Right ventricle myocardium inferior (tissue), 1 donor: ENCODE measurements at places on chromosomes 12 and 14. TPM values are rescaled to one million over a fixed set of nuclear protein-coding genes. Genes with fewer than 3 reads are reported as not detected.

DNA sequence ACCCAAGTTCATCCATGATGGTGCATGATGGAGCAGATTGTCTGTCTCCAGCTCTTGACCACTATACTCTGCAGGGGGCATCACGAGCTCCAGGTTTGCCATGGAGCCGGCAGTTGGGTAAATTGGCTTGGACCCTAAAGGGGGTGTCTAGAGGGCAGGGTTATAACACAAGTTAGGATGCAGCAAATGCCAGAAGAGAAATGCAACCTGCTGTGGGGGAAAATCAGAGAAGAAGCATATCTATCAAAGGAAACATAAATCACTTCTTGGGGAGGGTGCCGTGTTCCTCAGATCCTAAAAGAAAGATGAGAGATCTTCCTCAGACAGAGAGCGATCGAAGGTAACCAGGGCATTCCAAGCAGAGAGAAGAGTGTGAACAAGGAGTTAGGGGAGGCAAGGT lies 334.9 kb downstream of the C12orf75 start:
- no peak for DNase-seq

Gene MEG3
- 34.8 TPM for total RNA-seq

DNA sequence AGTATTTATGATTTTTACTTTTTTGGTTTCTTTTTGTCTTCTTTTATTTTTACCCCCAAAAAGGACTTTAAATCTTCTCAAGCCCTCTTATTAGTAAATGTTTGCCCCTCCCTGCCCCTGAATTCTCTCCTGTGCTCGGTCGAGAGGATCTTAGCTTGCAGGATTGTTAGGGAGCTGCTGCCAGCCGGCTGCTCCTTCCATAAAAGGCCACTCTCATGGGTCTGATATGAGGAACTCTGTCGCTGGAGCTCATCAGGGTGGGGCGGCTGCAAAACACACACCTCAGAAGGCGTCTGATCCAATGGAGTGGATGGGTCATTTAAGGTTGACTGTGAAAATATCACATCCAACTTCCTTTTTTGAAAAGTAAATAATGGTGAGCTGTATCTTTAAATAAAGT lies 8.5 kb downstream of the LTBR start:
- DNase-seq: no peak

DNA sequence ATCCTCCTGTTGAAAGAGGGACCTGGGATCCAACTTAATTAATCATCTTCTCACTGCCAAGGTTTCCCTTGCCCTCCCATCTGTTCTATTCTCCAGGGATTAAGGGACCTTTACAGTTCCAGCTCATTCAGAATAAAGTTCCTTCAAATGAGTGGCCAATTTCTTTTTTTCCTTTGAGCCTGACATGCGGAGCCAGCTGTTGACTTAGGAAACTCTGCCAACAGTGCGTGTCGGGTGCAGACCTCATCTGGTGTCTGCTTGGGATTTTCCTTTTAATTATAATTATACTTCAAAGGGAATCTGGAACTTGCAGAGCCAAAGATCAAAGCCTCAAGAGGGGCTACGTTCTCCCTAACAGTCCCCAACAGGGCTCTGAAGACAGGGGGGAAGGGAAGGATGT lies 64.8 kb downstream of the CCDC60 start:
- no peak for DNase-seq

GRCh38 chr14:51398898-51399297 lies 158.9 kb downstream of the TMX1 start:
- no peak for DNase-seq

GRCh38 chr12:77102123-77102522 lies 36.8 kb upstream of the E2F7 start:
- no peak for DNase-seq

DNA sequence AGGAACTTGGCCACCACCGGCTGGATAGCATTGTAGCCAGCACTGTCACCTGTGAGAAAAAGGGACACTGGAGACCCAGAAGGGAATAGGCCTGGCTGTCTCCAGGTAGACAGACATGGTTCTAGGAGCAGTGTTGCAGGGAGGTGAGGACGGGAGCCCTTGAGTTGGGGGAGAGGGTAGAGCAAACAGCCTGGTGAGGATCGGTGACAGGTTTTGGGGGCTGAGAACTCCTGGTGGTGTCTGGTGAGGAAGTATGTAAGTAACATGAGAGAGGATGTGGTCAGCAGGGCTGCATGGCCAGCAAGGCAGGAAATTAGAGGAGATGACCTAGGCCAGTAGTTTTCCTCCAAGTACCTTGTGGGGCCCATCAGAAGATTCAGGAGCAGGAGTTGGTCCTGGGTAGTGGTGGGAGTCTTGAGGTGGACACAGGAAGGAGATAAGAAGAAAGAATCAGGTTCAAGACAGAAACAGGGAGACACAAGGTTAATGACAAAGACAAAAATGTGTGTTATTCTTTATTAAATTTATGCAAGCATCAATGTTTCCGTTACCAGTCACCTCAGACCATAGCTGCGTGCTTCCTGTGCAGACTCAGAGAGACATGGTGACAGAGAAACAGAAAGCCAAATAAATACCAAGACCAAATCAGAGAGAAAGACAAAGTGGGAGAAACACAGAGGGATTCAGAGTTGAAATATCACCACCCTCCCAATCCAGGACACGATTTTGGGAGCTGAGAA lies at the start of gene ARHGAP9:
TSS of gene ARHGAP9 (minus strand) at position 491 of the 740 bp plus-strand sequence. CDS start at position 31, 460 bp downstream.
- DNase-seq: no peak

Gene KCNH3
- 0.27 TPM for total RNA-seq

DNA sequence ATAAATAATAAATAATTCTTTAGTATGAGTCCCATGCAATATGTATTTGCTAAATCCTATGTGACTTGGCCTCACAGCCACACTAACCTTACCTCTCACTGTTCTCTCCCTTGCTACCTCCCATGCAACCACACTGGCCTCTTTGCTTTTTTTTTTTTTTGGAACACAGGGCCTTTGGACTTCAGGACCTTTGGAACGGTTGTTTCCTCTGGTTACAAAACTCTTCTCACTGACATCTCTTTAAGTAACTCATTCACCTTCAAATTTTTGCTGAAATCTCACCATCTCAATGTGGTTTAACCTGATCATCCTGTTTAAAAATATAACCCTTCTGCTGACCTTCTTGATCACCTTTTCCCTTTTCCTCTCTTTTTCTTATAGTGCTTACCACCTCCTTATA lies 194.0 kb downstream of the SSPN start:
- no peak for DNase-seq

DNA sequence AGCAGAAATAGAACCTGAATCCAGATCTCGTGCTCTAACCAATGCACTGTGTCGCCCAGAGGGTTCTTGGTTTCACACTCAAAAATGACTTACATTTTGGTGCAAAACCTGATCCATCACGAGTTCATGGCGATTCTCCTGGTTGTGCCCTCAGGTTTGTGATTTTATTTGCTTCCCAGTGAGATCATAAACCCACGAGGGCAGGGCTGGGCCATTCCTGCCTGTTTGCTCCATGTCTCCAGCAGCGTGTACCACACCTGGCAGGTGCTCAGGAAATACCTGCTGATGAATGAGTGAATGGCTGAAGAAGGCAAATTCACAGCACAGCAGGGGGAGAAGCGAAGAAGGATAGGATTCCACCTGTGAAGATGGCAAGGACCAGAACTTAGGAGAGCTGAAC lies 9.4 kb downstream of the ACACB start:
- DNase-seq: no peak

DNA sequence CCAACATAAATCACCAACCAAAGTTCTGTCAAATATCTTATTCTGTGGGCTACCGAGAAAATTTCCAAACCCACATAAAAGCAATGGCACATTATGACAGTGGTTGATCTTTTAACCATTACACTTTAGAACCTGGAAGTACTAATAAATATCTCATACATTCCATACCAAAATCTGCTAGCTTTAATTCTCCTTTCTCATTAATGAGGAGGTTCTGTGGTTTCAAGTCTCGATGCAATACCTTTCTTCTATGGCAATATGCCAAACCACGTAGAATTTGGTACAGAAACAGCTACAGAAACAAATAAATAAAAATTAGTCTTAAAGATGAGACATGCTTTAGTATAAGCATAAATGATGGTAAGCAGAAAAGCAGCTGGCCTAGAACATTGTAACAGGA lies 100.7 kb downstream of the ELK3 start:
- DNase-seq: no peak

DNA sequence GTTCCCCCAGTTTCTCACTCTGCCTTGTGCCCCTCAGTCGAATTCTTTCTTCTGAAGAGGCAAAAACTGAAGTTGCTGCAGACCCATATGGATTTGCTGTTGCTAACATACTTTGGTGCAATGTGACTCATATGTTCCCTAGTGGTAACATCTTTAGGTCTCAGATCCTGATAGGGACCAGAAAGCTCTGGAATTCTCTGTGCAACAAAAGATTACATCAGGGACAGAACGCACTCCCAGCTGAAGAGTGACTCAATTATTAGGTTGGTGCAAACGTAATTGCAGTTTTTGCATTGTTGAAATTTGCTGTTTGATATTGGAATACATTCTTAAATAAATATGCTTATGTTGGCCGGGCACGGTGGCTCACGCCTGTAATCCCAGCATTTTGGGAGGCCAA lies 8.2 kb upstream of the DHRS2 start:
- DNase-seq: no peak

GRCh38 chr12:14326699-14327098 lies 38.8 kb upstream of the ATF7IP start:
- no peak for DNase-seq

GRCh38 chr12:88267630-88268029 lies 125.5 kb downstream of the TMTC3 start:
- DNase-seq: no peak

DNA sequence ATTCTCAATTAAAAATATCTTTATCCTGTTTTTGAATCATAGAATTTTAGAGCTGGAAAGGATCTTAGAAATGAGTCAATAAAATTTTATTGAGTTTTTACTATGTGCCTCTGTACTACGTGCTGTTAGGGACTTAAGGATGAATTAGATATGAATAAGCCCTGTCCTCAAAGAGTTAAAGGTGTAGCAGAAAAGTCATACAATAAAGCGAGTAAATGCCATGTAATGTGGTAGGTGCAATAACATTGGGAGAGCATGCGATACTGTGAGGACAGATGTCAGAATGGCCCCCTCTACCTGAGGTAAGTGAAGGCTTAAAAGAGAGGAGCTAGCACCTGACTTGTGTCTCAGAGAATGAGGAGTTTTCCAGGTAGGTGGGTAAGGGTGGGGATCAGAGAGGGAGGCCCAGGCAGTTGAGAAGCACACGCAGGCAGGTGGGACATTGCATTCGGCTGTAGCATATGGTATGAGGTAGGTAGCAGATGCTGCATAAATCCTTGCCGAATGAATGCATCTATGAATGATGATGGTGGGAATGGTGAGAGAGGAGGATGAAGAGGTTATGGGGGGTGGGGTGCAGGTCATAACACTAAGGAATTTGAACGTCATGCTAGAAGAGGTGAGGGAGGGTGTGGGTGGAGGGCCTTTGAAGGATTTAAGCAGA lies 35.4 kb upstream of the ATP23 start:
- DNase-seq: no peak

Gene VRTN
- not detected for total RNA-seq

DNA sequence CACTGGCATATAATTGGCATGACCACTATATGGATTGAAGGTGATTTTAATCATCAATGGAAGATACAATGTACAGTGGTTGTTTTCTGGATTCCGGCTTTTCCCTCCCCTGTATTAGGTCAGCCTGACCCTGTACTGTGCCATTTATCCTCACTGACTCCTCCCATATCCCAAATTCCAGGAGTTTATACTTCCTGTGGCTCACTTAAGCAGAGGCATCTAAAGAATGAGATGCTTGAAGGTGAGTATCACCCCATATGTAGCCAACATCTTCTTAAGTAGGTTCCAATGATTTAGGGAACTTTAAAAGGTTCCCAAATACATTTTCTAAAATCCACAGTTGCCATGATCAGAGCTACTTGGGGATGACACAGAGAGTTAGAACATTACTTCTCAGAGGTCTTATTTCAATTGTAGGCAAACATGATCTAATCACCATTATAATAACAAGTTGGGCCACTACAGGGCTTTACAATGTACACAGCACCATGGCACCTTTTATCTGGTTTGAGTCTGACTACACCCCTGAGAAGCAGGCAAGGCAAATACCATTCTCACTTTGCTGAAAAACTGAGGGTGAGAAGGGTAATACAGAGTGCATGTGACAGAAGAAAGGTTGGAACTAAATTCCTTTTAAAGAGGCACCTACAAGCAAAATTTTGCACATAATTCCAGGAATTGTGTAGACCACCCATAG lies 212.3 kb upstream of the GARIN6 start:
- DNase-seq: no peak

- DNase-seq: no peak
Observed at GRCh38 chr12:28709986-28710685, 438.9 kb upstream of the FAR2 start.

DNA sequence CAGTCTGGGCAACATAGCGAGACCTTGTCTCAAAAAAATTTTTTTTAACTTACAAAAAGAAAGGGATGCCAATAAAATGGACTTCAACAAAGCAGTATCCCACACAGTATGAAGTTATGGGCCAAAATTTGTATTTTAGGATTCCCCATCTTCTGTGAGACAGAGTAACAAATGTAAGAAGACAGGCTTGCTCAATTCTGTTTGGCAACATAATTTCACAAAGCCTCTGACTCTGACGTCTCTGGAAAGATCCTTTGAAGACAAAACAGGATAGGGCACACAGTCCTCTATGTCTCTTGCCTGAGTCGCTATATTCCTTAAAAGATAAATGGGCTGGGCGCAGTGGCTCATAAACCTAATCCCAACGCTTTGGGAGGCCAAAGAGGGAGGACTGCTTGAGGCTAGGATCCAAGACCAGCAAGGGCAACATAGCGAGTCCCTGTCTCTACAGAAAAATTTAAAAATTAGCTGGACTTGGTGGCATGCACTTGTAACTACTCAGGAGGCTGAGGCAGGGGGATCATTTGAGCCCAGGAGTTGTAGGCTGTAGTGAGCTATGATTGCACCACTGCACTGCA lies 1.1 kb upstream of the HOMEZ start:
- DNase-seq: no peak

Gene KRT72
- total RNA-seq: not detected

DNA sequence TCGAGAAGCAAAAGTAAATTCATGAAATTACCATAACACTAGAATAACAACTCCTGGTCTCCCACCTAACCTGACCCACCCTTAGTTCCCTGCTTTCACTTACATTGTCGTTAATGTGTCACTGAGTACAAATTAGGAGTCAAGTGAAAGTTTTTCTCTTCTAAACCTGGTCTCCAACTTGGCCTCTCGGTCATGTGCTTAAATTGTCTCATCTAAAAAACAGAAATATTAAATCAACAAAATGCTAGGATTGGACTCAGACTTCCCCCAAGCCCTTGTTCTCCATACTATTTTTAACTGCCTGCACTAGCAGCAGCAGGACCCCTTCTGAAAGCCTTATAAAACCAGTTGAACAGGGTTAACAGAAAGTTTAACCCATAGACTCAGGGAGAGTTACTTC lies 1.8 kb upstream of the BTG1 start:
- no peak for DNase-seq

DNA sequence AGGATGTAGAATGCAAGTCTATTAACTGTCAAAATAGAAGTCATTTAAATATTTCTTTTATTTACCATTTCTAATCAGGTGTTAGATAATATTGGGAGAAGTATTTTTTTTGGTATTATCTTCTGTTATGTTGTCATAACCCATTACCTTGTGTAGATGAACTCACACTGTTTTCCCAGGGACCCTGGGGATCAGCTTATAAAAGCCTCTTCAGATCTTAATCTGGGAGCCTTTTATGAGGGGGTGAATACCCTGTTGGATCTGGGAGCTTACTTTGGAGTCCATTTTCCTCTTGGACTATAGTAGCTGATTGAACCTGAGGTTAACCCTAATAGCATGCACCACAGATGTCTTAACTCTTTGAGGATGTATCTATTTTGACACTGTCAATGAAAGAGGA lies 176.3 kb upstream of the ATP2B1 start:
- no peak for DNase-seq

Gene PFKM
- 637 TPM for total RNA-seq
